ENCODE measurements at places on chromosomes 2 and 18.

GRCh38 chr18:3704556-3705344, 254.8 kb downstream of the TGIF1 start:
- DNase-seq = no peak

DNA sequence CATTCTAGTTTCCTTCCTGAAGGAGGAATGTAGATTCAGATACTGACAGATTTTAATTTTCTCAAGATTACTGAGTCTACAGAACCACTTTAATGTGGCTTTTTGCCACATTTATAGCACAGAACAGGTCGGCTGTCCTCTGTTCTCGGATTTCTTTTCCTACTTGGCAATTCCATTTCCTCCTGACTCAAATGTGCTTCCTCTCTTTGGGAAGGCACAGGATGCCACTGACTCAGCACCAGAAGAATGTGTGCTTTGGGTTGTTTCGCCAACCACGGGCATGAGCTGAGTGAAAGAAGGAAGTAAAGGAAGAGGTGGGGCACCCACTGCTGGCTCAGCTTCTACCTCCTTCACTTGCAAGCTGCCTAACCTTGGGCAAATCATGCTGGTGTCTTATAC, 970.6 kb upstream of the ACVR2A start:
- DNase-seq = no peak

- DNase-seq = peak; percentile 20
Measured at GRCh38 chr18:2589345-2590068, 18.1 kb downstream of the NDC80 start.

DNA sequence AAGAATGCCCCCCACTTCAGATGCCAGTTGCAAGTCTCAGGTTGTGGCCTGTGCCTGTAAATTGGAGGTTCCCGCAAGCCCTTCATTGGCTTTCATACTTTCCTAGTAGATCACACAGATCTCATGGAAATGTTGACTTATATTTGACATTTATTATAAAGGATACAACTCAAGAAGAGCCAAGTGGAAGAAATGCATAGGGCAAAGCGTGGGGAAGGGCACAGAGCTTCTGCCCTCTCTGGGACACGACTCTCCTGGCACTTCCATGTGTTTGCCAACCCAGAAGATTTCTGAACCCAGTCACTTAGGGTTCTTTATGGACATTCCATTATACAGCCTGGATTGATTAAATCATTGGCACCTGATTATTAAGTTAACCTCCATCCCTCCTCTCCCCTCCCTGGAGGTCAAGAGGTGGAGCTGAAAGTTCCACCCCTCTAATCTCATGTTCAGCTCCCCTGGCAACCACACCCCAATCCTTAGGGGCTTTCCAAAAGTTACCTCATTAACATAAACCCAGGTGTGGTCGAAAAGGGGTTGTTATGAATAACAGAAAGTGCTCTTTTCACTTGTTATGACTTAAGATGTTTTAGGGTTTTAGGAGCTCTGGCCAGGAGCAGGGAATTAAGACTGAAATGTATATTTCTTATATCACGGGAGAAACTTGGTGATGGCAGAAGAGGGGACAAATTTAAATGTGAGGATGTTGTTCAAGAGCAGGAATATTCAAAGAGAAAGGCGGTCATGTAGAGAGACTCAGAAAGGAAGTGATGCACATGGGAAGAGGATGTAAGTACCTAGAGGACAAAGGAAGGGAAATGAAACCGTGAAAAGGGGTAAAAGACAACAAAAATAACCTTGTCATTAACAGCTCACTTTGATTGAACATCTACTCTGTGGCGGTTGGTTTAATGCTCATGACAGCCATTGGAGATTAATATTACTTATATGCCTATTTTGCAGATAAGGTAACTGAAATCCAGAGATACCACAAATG, 31.8 kb downstream of the SP100 start:
- DNase-seq = peak; percentile 54

DNA sequence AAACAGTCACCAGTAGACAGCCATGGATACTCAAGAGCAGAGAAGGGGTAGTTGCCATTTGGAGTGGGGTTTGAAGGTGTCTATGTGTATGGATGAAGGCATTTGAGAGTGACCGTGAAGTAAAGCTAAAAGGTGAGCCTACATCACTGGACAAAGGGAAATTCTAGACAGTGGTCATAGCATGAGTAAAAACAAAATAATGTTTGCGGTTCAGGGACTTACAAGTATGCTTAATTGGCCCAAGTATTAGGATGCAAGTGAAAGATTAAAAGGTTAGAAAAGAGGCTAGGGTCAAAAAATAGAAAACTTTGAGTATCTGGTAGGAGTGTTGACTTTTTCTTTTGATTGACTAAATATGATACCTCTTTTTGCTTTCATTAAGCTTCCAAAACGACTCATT, 238.1 kb upstream of the SLC8A1 start:
- no peak for DNase-seq

- no peak for DNase-seq
Measured at GRCh38 chr18:9696701-9697100, 11.4 kb upstream of the RAB31 start.

- DNase-seq = no peak
Measured at GRCh38 chr2:216994353-216994854, 134.5 kb upstream of the TNP1 start.

- DNase-seq = no peak
Measured at GRCh38 chr2:189102735-189103134, 76.8 kb downstream of the COL5A2 start.

DNA sequence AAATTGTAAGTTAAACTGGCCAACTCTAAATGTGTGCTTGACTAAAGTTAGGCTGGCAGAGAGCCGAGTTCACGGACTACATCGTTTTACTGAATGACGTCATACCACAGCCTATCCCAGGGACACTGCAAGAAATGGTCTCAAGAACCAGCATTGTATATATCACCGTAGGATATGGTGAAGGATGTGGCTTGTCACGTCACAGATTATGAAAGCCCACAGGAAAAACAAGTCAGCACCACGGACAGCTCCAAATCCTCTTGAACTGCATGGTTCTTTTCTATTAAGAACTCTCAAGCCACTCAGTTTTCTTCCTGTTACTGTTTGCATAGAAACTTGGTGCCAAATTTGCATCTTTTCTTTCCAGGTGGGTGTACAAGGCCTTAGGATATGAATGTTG, 85.1 kb upstream of the ACAA2 start:
- DNase-seq = peak; percentile 63

- DNase-seq = no peak
Measured at GRCh38 chr2:118061135-118061955, 26.9 kb upstream of the INSIG2 start.

DNA sequence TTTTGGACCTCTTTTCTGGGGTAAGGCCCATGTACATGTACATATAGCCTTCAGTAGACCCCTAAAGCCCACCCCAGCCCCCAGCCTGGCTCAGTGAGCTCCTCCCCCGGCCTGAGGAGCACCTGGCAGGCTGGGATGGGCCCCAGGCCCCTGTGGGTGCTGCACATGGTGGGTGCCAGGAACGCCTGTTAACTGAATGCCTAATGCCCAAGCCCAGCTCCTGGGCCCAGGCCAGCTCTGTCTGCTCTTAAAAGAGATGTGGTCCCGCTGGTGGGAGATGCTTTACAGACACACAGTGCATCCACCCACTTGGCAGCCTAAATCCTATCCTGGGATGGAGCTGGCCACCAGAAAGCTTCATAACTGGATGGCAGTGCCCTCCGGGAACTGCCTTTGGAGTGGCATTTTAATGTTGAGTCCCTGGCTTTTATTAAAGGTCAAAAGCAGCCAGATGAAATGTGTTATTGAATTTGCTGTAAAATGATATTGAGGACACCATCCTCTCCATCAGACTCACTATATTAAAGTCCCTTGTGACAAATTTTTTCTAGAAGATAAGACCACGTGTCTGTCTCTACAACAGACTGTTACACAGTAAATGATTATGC, 7.7 kb upstream of the OXER1 start:
- no peak for DNase-seq

DNA sequence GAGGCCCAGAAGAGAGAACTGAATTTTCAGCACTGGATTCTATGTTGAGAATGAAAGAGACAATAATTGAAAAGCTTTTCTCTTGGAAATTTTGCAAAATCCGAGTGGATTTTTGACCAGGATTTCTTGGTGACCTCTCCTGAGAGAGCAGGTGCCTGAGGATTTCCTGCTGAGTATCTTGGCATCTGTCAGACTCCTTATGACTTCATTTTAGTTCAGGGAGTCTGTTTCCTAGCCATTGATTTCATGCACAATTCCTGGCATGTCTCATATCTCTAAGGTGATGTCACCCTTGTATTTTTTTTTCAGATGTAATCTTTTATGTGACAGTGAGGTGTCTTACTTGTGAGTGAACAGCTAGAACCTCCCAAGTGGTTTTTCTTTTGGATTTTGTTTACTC, 195.9 kb downstream of the NEDD4L start:
- no peak for DNase-seq

GRCh38 chr2:216389570-216389969, 17.3 kb upstream of the MARCHF4 start:
- DNase-seq = no peak

DNA sequence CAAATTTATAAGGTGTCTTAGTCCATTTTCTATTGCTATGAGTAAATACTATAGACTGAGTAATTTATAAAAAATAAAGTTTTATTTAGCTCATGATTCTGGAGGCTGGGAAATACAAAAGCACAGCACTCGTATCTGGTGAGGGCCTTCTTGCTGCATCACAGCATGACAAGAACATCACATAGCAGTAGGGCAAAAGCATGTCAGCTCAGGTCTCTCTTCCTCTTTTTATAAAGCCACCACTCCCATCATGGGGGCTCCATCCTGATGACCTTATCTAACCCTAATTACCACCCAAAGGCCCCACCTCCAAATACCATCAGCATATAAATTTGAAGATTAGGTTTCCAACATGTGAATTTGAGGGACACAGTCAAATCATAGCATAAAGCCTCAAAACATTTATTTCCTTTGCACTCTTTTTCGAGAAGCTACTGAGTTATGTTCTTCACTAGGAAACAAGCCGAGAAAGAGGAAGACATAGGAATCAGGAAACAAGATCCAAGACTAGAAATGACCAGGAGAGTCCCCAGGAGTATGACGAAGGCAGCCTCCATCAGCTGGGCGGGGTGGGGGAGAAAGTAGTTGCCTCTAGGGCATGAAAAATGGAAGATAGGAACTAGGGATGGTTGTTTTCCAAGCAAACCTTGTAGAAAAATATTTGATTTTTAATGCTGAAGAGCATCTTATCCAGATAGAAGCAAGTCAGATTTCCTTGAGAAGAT, 24.1 kb upstream of the NABP1 start:
- DNase-seq = peak; percentile 27

DNA sequence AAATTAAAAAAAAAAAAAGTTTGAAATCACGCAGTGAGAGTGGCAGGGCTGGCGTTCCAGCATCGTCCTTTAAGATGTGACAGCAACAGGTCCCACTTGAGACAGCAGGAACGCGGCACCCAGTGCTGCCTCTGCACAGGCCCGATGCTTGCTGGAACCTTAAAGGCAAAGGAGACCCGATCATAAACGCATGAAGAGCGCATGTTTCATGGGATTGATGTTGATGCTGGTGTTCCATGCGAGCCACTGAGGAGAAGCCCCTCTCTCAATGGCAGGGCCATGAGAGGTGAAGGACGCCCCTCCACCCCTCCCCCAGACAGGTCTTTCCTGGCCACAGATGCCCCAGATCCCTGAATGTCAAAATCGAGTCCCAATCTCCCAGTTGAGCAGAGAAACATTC, 17.9 kb upstream of the ALPI start:
- DNase-seq = no peak

DNA sequence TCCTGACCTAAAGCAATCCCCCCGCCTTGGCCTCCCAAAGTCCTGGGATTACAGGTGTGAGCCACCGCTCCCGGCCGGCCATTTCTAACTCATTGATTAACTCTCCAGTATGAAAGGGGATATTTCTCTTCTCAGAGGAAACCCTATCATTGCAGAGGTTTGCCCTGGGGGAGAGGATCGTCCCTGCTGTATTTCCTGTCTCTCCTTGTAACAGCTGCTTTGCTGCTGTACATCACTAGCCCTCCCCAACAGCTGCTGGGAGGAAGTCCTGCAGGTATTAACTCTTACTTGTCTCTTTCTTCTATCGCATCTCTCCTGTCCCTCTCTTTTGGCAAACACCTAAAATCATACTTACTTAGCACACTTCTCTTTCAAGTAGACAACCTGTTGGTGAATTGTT, 219.0 kb upstream of the DSEL start:
- no peak for DNase-seq

- DNase-seq = no peak
Measured at GRCh38 chr2:129801575-129801974, 177.9 kb upstream of the RAB6C start.

- no peak for DNase-seq
Measured at GRCh38 chr2:184504252-184504651, 94.1 kb upstream of the ZNF804A start.

DNA sequence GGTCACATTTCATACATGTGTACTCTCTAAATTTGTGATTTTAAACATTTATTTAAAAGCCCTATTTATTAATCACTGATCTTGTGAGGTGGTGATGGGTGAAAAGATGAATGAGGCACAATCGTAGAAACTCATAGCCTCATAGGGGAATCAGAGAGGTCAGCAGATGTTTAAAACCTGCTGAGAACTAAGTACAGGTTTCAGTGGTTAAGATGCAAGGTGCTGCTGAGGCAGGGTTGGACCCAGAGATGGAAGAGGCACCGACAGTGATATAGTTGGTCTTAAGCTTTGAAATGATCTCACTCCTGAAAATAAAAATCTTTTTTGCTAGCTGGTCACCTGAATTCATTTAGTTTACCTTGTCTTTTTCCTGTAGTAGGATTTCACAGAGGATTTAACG, 49.6 kb downstream of the LINC00305 start:
- no peak for DNase-seq

DNA sequence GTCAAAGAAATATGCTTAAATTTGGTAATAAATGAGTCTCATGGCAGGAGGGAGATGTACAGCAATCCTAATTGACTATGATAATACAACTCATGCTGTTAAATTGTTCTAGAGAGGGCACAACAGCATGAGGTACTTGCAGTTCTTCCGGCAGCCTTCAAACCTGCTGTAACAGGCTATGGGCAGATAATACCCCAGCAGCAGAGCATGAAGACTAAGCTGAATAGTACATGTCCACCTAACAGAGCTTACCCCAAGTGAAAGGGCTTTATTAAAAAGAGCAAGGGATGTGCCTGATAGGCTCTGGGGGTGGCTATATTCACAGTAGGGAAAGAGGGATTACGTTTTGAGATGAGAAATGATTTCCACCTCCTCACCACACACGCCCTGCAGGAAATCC, 28.9 kb downstream of the MRO start:
- no peak for DNase-seq

GRCh38 chr2:20424300-20425290, 22.3 kb upstream of the RHOB start:
- no peak for DNase-seq

- no peak for DNase-seq
Measured at GRCh38 chr18:23532848-23533247, 29.5 kb downstream of the RMC1 start.

DNA sequence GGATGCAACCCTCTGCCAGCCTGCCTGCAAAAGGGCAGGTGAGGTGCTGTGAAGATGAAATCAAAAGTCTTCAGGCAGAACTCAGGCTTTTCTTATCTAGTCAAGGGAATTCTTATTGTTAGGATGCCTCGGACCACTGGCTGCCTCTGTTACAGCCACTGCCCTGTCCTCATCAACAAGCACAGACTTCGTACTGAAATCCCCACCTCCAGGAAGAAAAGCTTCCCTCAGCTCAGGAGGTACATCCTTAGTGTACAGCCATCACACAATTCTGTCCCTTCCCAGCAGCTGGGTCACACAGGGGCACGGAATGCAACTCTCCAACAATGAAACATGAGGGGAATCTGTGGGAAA, 10.1 kb upstream of the RNU4ATAC start:
- no peak for DNase-seq

GRCh38 chr2:140178234-140178633, 1398.0 kb upstream of the NXPH2 start:
- no peak for DNase-seq

GRCh38 chr18:23113576-23113975, 21.7 kb upstream of the CABLES1 start:
- no peak for DNase-seq

Measured in CD4-positive, alpha-beta memory T cell (primary cell).